ENCODE measurements at places on chromosomes 12 and 14. TPM values are rescaled to one million over a fixed set of nuclear protein-coding genes. Genes with fewer than 3 reads are reported as not detected.

The AQP2 gene
- total RNA-seq = not detected

The MMP14 gene
- total RNA-seq = 3.4 TPM

The KRT79 gene
- not detected for total RNA-seq

The DNAH10 gene
- total RNA-seq = 0.32 TPM

The WNT5B gene
- 0.69 TPM for total RNA-seq

The KRT3 gene
- not detected for total RNA-seq

Measured in activated B cell treated with CpG ODN at 0.5 μM for 24 hours (primary cell).